Caki2 (cell line): ENCODE measurements at places on chromosomes 3 and 15. TPM values are rescaled to one million over a fixed set of nuclear protein-coding genes. Genes with fewer than 3 reads are reported as not detected.

The SAMD7 gene
- total RNA-seq = not detected in 2 replicates

The PIGZ gene
- 0.10 and 12.7 TPM in 2 replicates for total RNA-seq

The CXCR6 gene
- not detected in 2 replicates for total RNA-seq

DNA sequence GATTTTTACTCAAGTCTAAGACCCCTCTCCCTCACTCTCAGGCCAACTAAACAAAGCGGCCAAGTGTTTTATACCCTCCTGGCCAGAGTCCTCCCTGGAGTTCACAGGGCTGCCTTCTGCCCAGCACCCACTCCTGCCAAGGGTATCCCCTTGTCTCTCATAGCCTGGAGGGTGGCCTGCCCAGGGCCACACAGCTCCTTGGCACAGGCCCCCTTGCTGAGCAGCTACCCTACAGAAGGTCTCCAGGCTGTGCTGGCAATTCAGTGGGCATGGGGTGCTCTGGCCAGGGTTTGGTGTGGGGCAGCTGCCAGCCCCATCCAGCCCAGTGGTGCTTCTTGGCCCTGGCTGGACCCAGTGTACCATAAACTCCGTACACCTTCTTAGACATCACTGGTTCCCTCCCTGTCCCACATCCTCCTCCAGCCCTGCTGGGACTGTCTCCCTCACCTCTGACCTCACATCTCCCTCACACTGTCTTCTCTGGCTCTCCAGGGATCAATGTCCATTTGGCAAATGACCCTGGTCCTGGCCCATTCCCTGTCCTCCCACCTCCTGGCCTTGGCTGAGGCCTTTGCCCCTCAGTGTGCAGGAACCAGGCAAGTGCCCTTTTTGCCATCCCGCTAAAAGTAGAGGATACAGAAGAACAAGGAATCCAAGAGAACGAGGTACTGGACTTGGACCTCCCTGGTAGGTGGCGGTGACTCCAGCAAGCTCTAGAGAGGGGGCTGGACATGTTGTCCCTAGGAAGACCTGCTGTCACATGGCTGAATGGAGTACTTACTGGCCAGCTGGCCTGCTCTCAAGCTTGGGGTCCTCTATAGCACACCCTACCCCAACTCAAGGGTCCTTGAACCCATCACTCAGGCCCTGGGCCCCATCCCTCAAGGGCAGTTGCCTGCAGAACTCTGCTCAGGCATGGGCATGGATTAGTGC is 50.0 kb upstream of the TRPM1 start:
- no peak for DNase-seq

DNA sequence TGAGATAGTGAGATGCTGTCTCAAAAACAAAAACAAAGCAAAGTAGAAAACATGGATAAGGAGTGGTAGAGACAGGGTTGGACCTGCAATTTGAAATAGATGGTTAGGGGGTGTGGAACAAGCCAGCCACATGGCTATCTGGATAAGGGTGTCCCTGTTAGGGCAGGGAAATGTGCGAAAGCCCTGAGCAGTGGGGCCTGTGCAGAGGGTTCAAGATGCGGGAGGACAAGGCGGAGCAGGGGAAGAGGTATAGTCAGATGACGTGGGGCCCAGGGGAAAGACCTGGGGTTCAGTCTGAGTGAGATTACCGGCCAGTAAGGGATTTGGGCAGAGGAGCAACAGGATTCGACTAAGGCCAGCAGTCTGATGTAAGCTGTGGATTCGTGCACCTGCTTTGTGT is 18.4 kb upstream of the NR2E3 start:
- DNase-seq = no peak

- no peak for DNase-seq
Observed at GRCh38 chr15:94910166-94910565, 678.8 kb downstream of the MCTP2 start.

- DNase-seq = no peak
Observed at GRCh38 chr3:127068111-127068810, 85.3 kb downstream of the PLXNA1 start.
